ENCODE measurements at places on chromosomes 4 and X.

DNA sequence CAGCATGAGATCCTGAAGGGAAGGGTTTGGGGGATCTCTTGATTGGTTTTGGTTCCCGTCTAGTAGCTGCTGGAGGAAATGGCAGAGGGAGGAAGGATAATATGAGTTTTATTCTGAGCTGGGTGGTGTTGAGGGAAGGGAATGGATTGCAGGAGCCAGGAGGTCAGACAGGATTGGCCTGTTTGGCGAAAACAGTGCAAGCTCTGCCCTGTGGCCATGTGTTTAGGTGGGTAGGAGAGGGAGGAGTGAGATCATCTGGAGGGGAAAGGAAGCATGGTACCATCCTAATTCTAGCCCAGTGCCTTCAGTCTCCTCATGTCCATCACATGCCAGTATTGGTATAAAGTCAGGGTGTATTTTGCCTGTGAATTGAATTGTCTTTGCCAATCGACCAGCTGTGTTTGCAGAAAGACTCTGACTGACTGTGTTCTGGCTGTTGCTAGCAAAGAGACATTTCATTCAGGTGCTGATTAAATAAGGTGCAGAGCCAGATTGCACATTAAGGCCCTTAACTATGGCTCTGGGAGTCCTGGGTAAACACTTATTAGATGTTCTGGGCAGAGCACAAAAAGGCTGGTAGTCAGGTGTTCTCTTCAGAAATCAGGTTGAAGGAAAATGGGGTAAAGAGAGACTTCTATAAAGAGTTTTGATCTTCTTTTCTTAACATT, 10.0 kb downstream of the TMEM164 start:
- no peak for DNase-seq

DNA sequence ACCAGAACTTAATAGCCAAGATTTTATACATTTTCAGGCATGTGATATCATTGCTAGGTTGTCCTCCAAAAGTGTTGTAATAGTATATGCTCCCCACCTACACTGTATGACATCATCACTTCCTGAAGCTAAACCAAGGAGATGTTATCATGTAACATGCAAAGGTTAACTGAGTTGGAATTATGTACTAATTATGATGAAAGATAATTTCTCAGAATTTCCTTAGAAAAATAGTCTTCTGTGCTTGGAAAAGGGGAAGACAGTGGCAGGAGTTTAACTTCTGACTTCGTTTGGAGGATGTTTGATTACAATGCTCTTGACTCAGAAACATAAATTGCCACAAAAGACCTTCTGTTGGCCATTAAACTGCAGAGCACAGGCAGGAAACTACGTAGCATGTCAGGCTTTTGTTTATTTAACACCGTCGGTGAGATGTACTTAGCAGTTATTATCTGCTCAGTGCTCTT, 83.6 kb upstream of the GUCY1A1 start:
- DNase-seq: no peak

DNA sequence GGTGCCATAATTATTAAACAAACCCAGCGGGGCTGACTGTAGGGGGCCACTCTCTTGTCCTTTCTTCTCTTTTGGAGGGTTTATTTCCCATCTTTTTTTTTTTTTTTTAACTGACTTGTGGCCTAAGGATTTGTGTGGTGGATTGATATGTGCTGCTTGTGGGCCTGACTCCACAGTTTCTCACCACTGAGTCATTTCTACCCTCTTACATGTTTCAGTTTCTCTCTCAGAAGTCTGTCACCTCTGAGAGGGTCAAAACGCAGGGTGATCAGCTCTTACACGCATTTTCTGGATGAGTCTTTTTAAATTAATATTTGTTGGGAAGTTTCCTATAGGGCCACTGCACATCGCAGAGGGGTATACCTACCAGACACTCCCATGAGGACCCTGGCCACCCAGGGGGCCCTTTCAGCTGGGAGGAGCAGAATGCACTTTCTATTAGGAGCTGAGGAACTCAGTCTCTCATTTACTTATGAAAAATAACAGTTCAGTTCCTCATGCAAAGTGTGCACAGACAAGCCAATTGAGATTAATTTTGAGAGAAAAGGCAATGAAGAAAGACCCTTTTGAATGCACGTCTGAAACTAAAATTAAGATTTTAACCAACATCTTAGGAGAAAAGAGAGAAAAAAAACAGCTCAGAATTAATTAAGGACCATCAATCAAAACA, 407.9 kb downstream of the TECRL start:
- DNase-seq: no peak

- no peak for DNase-seq
Observed at GRCh38 chrX:915427-916229, 285.0 kb downstream of the SHOX start.

GRCh38 chr4:41718907-41719306, 29.6 kb downstream of the PHOX2B start:
- peak; percentile 4 for DNase-seq

- DNase-seq: no peak
Observed at GRCh38 chr4:66340286-66340893, 670.1 kb upstream of the EPHA5 start.

DNA sequence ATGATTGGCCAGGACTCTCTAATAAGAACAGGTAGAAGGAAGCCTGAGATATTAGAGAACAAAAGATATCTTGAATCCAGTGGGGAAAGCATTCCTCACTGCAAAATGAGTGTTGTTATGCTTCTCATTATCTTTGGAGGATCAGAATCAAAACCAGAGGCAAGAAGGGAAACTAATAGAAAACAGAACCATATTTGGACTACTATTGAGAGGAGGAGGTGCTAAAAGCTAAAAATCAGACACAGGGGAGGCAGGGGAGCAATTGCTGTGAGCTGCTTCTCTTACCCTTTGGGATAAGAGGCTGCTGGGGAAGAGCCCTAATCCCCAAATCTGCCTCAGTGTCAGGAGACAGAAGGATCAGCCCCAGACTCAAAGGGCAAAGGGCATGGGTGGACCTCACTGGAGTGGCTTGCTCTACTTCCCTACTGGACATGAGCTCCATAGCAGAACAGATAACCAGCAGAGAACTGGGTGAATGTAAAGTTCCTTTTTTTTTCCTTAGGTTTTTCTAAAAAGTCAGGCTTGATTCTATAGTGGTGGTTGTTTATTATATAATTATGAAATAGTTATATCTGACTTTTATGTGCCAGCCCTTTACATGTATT, 60.1 kb downstream of the SEPTIN11 start:
- no peak for DNase-seq

GRCh38 chr4:114688059-114688458, 89.5 kb downstream of the UGT8 start:
- DNase-seq: no peak

GRCh38 chr4:1169171-1169671, 3.2 kb downstream of the SPON2 start:
- DNase-seq: no peak

GRCh38 chr4:128649575-128650205, 159.8 kb upstream of the JADE1 start:
- no peak for DNase-seq

GRCh38 chr4:169345316-169345721, 74.6 kb upstream of the SH3RF1 start:
- DNase-seq: peak; percentile 77

- DNase-seq: no peak
Observed at GRCh38 chrX:151974336-151975227, at the start of gene GABRE. TSS of gene GABRE (minus strand) at chrX:151974676. CDS start at chrX:151974625, 51 bp downstream.

DNA sequence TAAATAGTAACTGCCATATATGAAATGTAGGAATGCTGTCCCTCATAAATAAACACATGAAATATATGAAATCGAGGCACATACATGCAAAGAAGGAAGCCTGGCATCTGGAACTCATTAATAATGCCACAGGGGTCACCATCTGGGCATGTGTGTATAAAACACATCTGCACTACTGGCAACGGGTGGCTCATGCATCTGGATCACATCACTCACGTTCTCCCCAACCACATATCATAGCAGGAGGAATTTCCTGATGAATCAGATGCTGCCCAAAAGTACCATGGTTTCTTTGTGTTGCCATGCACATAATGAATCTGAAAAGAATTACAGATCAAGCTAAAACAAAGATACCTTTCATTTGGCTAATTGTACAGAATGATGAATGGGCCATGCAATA, 28.6 kb downstream of the RNF175 start:
- DNase-seq: peak; percentile 49

GRCh38 chr4:1244081-1244977, 4.6 kb downstream of the CTBP1 start:
- DNase-seq: no peak
